ENCODE measurements at places on chromosomes 3 and 15.

GRCh38 chr3:124303305-124303910 is 311.5 kb upstream of the ROPN1 start:
- DNase-seq = no peak

DNA sequence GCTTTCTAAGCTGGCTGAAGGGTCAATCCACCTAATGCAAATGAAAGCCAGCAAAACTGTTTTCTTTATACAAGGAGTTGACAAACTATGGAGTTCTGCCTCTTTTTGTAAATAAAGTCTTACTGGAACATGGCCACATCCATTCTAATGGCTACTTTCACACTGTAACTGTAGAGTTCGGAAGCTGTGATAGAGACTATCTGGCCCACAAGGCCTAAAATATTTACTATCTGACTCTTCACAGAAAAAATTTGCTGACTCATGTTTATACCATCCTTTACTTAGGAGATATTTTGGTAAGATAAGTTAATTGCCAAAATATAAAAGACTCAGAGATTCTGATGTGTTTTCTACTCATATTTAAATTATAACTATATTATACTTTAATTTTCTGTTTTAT is 93.7 kb upstream of the GK5 start:
- peak; percentile 89 for DNase-seq

DNA sequence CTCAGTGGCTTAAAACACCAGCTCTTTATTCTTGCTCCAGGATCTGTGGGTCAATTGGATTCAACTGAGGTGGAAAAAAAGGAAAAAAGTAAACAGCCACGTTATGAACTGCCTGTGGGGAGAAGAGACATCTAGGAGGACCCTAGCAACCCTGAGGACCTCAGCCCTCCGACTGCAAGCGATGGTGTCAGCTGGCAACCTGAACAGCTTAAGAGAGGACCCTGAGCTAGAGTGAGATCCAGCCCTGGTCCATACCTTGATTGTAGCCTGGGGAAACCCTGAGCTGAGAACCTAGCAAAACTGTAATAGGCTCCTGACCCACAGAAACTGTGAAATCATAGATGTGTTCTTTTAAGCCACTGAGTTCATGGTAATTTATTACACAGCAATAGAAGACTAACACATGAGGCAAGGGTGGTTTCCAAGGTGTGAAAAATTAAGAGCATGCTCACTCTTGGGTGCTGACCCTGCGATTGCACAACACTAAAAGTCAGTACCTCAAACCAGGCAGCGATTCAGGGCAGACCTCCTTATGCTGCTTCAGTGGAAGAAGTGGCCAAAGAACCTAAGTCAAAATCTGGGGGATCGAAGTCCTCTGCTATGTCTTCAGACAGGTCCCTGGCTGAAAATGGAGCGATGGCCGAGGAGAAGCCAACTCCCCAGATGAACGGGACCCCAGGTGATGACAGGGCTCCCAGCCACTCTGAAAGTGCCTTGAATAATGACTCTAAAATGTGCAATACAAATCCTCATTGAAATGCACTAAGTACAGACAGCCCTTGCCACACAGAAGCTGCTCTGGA is 57.7 kb downstream of the GASK1A start:
- DNase-seq = no peak

- no peak for DNase-seq
Measured at GRCh38 chr3:186144257-186144656, 35.4 kb upstream of the ETV5 start.

- peak; percentile 47 for DNase-seq
Measured at GRCh38 chr3:100709842-100710260, 557 bp downstream of the TFG start.
